CD4-positive, alpha-beta T cell treated with Interleukin-4 for 1 hour (primary cell): ENCODE measurements at places on chromosomes 2 and 18.
A peak's percentile ranks its signal among the peaks of the same experiment; 100 is the strongest.

DNA sequence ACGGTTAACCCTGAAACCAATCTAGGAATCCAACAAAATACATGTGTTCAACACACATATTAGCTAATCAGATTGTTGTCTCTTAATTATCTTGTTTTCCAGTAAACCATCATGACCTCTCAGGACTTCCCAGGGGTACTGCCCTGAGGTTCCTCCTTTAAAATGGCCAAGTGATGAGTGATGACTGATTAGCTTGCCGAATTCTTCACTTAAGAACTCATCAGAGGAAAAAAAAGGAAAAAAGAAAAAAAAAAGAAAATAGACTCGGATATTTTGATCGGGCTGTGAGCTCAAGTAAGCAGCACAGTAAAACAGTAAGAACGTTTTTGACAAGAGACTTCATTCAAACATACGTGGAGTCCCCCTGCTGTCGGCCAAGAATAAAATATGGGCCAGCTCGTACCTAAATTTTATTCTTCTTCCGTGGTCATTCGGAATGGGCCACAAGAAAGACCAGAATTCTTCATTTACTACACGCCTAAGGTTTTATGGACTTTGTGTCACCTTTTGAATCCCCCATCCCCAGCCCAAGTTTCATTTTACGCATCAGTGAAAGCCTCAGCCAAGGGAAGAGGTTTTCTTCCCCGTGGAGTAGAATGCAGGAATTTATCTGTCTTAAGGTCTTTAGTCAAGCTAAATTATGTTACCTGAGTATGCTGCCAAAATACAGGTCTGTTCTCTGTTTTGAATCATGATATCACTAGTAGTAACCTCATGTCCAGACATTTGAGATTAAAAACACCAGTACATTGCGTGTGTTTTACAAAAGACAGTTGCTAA is 40.5 kb downstream of the COLEC12 start:
- no peak for DNase-seq

GRCh38 chr2:24076849-24077534 is 866 bp upstream of the SF3B6 start:
- DNase-seq = no peak

- DNase-seq = no peak
Measured at GRCh38 chr18:9058406-9058805, 44.1 kb upstream of the NDUFV2 start.

DNA sequence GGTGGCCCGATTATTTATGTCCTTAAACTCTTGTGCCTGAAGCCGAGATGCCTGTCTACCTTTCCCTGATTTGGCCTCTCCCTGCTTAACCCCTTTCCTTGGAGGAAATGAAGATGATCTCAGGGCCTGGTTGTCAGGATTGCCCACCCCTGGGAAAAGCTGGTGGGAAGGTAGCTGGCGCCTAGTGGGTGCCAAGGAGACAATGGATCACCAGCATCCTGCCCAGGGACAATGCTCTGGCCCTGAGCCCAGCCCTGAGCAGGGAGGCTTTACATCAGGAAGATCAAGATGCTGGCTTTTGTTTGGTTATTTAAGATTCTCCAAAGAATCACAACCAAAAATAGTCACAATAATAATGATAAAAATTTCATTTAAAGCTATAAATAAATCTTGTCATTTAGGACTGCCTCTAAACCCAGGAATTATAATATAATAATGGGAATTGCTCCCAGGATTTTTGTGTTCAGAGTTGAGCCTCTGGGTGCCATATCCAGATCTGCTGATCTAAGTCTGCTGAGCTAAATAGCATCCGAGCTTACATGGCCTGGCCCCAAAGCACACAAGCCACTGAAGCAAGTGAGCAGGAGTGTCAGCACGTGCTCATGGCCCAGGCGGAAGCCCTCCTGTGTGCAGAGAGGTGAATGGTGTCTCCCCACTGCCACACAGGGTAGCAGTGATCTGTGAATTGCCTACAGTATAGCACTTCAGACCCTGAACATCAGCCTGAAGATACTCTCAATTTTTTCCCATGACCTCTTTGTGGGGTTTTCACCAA is 57.8 kb upstream of the MAP3K20 start:
- DNase-seq = no peak

- no peak for DNase-seq
Measured at GRCh38 chr18:3016585-3017297, 3.8 kb upstream of the LPIN2 start.

DNA sequence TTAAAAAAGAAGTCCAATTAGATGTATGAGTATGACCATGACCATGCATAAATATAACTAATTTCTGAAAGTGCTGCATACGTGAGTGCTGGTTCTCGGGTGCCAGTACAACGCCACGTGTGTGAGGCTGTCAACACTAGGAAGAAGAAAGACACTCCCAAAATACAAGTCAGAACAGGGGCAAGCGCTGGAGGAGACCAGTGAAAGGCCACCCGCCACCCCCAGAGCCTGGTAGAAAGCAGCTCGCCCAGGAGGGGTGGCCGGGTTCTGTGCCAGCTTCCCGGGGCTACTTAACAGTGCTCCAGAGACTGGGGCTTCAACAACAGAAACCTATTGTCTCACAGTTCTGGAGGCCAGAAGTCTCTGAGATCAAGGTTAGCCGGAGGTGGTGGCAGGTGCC is 147.6 kb downstream of the RTP5 start:
- no peak for DNase-seq

DNA sequence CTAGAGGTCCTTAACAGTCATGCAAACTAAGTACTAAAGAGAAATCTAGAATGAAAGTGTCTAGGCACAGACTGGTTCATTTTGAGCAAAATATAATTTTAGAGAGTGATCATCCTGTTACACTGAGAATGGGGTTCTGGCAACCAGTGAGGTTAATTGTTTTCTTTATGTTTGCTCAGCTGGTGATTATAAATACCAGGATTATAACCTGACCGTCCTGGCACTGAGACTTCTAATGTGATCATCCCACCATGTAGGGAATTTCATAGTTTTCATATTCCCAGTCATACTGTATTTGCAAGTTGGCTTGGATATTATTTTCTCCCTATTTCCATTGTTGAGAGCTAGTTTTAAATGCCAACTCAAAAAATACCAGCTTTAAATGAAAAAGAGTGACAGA is 852.5 kb upstream of the LRATD1 start:
- DNase-seq = no peak

- DNase-seq = no peak
Measured at GRCh38 chr2:102603904-102604303, 15.4 kb upstream of the SLC9A2 start.

DNA sequence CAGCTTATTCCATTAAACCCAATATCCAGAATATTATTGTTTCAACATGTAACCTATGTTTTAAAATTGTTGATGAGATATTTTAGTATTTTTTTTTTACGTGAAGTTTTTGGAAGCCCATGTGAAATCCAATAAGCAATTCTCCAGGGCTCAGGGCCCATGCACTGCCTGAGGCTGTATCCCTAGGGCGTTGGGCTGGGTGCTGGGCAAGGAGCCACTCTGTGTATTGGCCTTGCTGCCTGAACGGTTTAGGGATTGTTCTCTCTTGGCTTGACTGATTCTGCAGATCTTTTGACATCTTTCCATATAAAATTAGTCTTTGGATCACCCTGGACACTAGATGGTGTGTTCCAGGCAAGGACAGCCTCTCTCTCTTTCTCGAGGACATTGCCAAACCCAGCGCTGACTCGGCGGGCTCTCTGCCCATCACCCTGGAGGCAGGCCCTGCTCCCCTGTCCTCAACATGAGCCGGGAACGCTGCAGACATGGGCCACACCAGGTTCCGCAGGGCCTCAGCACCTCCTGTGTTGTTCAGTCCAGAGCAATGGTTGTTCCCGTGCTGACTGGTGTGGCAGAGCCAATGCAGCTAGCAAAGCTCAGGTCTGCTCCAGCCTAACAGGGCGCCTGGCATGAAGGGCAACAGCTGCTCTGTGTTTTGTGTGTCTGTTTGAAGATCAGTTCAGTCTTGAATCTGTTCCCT is 163.0 kb downstream of the SEPTIN10 start:
- no peak for DNase-seq

DNA sequence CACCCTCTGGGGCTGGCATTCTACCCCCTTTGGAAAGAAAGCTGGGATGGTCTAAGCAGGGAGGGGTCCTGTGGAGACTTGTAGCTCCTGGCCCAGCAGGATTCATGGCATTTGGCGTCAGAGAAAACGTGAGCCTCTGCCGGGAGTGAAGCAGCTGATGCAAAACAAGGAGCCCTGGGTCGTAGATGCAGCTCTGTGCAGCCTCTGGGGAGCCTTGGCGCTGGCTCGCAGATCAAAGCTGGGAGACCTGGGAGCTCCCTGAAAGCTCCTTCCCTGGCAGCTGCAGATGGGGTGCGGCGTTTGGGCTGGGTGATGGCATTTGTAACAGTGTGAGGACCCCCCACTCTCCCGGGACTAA is 148.3 kb downstream of the KLHL29 start:
- no peak for DNase-seq

- no peak for DNase-seq
Measured at GRCh38 chr2:143553261-143553660, 424.0 kb downstream of the ARHGAP15 start.

- DNase-seq = no peak
Measured at GRCh38 chr18:48800466-48800865, 150.3 kb downstream of the SMAD7 start.

DNA sequence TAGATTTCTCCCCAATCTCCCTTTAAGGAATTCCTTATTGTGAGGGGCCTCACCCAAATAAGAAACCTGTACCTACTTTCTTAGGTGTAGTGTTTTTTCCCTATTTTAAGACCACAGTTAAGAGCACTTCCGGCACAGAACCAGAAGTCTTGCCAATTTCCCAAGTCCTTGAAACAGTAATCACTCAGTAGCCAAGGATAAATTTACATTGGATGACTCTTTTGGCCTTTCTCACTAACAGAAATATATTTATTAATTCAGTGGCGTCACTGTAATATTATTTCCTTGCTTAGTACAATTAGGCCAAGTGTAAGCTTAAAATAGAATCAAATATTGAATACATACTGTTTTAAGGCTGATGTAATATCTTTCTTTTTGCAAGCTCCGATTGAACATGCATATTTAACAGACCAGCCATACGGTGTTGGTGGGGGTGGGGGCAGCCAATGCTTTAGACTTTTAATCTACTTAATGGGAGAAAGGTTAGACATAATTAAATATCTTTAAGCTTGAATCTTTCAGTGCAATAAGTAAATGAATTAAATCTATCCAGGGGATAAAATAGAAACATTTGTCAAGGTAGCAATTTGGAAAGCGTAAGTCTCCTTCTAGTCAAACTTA is 50.8 kb upstream of the ITGA6 start:
- no peak for DNase-seq

GRCh38 chr2:35294636-35295263 is 1060.8 kb upstream of the CRIM1 start:
- DNase-seq = no peak

DNA sequence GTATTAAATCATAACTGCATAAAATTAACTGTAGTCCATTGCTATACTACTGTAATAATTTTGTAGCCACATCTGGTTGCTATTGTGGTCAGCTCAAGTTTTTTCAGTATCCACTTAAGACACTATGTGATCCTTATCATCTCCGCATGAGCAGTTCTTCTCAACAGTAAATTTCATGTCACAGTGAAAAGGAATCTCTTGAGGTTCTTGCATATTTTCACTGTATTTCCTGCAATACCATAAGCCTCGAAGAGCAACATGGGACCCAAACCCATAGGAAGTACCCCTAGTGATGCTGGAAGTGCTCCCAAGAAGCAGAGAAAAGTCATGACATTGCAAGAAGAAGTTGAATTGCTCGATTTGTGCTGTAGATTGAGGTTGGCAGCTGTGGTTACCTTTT is 86.7 kb downstream of the LDLRAD4 start:
- no peak for DNase-seq

DNA sequence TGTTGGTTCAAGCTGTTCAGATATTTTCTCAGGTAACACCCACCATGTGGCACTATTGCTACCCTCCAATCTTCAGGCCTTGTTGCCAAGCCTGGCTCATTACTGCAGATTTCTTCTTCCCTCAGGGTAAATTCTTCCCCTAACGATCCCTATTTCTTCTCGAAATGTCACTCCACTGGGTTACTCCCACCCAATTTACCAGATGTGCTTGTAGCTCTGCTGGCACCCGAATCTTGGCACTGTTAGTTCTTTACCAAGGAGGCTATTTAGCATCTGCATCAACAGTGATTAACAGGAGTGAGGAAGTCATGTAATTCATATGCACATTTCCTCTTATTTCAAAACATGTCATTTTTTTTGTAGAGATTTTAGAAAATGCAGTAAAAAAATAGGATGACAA is 217.1 kb upstream of the CYRIA start:
- no peak for DNase-seq

- DNase-seq = no peak
Measured at GRCh38 chr2:71686781-71687180, 233.4 kb downstream of the DYSF start.

DNA sequence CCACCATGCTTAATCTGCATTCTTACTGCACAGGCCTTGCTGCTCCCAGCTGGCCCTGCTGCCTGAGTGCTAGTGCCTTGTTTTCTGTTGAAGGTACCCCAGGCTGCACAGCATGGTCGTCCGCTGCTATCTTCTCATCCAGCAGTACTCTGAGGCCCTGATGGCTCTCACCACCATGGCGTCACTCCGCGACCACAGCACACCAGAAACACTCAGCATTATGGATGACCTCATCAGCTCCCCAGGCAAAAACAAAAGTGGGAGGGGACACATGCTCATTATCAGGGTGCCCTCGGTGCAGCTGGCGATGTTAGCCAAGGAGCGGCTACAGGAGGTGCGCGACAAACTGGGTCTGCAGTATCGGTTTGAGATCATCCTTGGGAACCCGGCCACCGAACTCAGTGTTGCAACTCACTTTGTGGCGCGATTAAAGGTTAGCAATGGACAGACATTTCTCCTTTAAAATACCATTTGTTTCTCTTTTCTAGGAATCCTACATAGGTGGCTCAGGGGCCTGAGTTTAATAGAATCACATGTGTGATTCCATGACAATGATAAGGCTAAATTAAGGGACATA is 110.5 kb downstream of the ESCO1 start:
- no peak for DNase-seq

- DNase-seq = peak; percentile 71
Measured at GRCh38 chr18:63963615-63964256, 6.1 kb upstream of the SERPINB8 start.

DNA sequence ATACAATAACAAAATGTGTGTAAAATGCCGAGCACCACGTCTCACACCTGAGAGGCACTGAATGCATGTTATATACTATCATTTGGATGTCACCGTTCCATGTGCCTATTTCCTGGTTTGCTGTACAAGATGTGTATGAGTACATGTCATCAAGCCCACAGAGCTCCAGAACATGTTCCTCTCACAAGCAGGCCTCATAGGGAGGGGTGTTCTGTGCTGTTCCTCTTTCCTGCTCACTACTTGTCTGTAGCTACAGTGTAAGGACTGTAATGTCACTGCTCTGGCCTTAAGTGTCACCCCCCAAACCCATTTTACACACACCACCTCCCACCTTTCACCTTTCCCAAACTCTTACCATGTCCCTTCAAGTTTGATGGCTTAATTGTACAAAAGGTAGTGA is 1.8 kb downstream of the AFF3 start:
- DNase-seq = peak; percentile 45

- DNase-seq = no peak
Measured at GRCh38 chr18:23835506-23835905, 146.3 kb downstream of the LAMA3 start.

DNA sequence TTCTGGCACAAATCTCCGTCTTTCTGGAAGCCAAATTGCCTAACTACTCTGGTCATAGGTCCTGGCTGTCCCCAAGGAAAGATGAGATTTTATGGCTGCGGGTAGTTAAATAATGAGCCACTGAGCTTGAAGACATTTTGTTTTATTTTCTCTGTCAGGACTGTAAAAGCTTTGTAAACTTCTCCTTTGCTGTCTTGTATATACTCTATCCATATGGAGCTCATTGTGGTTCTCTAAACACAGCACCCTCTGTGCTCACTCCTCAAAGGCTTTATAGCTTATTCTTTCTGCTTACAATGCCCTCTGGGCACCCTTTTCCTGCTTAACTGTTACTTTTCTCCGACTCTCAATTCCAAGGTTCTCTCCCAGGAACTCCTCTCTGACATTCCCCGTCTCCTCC is 209.1 kb downstream of the CMPK2 start:
- no peak for DNase-seq
